ENCODE measurements at places on chromosomes 4 and X.

DNA sequence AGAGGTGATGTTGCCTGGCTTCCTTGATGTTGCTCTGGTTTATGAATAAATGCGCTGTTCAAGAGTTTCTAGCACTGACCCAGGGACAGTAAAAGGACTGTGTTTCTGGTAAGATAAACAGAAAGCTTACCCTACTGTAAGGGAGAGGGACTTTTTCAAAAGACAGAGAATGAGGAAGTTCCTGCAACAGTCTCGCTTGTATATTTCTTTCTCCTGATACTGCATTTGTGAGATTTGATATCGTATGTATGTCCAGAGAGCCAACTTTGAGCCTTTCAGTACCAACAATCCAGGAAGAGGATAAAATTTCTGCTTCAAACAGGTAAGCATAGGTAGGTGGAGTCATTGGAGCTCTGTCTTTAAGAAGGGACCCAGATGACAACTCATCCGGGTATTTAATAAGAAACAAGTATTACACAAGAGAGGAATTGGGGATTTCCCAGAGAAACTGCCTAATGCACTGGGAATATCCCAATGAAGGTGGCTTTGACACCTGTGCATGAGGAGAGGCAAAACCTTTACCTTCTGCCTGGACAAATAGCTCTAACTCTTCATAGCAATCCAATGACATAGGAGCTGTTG is 773 bp downstream of the DAPP1 start:
- DNase-seq: no peak

DNA sequence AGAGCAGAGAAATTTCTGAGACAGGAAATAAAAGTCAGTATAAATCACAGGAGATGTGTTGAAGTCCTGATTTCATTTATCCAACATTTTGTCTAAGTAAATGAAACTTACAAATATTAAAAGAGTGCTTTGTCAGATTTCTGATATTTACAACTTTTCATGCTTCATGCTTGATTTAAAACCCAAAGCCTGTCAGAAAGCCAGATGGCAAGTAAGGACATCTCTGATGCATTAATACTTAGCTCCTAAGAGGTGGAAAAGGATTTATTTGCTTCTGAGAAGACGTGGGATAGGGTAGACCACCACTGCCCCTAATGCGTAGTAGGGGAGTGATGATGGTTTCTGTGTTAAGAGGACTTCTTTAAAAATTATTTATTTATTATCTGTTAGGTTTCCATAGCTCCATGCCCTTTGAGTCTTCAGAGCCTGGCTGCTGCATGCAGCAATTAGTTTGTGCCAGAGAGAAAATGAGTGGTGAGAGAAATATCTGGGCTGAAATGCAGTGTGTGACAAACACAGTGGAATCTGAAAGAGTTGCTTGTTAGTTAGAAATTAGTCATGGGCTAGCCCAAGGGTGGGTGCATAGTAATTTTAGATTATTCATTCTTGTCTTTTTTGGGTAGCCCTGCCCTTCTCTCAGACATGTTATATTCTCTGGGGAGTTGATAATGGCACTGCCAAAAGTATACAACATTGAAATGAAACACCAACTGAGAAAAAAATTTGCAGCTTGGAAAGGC is 333.8 kb downstream of the C4orf33 start:
- DNase-seq: no peak

DNA sequence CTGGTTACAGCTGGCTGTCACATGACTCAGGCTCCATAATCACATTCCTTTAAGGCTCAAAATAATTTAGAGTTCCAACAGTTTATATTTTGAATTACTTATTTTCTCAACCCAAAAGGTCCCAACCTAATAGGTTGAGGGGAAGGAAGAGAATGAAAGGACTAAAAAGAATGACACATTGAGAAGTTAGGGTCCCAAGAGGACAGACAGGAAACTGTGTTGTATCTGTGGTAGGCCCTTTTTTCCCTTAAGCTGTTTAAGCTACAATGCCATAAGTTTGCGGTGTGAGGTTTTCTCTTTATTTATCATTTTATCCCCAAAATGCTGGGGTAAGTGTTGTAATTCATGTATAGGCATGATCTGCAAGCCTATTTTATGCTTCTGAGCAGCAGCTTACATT is 290.2 kb downstream of the ZNF674 start:
- no peak for DNase-seq

DNA sequence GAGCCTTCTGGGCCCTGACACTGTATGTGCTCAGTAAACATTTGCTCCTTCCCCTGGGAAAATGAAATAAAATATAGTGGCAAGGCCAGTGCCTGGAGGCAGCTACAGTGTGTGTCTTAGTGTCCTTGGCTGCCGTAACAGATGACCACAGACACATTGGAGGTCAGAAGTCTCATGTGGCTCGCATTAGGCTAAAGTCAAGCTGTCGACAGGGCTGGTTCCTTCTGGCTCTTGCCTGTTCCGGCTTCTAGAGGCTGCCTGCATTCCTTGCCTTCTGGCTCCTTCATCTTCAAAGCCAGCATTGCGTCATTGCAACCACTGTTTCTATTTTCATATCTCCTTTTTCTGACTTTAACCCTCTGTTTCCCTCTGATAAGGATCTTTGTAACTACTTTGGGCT is 83.6 kb upstream of the STX18 start:
- DNase-seq: no peak

DNA sequence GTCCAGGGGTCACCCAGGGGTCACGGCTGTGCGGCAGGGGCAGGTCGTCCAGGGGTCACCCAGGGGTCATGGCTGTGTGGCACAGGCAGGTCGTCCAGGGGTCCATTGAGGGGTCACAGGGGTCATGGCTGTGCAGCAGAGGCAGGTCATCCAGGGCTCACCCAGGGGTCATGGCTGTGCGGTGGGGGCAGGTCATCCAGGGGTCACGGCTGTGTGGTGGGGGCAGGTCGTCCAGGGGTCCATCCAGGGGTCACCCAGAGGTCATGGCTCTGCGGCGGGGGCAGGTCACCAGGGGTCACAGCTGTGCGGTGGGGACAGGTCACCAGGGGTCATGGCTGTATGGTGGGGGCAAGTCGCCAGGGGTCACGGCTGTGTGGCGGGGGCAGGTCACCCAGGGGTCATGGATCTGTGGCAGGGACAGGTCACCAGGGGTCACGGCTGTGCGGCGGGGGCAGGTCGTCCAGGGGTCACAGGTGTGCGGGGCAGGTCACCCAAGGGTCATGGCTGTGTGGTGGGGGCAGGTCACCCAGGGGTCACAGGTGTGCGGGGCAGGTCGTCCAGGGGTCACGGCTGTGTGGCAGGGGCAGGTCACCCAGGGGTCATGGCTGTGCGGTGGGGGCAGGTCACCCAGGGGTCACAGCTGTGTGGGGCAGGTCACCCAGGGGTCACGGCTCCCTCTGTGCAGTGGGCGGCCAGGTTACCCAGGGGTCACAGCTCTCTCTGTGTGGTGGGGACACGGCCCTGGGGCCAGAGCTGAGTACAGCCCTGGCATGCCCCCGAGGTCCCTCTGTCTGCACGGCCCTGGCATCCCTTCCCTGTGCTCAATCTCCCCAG is 16.0 kb downstream of the ATP5ME start:
- no peak for DNase-seq

- DNase-seq: no peak
Measured at GRCh38 chr4:2132438-2132837, 73.3 kb downstream of the NAT8L start.

DNA sequence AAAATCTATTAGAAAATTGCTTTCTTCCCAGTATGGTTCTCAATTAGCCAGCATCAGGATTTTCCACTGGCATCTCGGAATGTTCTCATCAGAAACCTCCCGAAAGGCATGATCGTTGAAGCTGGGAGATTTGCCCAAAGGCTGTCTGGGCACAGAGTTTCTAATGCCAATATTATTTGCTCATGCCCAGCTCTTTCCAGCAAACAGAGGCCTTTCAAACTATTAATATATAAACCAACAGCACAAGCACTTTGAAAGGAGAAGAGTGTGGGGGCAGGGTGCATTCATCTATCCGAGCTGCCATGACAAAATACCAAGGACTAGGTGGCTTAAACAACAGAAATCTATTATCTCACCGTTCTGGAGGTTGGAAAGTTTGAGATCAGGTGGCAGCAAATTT is 88.3 kb upstream of the MSX1 start:
- no peak for DNase-seq

GRCh38 chr4:7132249-7132648 is 60.1 kb upstream of the SORCS2 start:
- DNase-seq: no peak

- no peak for DNase-seq
Measured at GRCh38 chr4:15717086-15717485, 14.2 kb downstream of the BST1 start.

- DNase-seq: no peak
Measured at GRCh38 chr4:18318682-18319388, 297.3 kb upstream of the LCORL start.

GRCh38 chr4:156977435-156978160 is 6.0 kb upstream of the PDGFC start:
- DNase-seq: no peak

- no peak for DNase-seq
Measured at GRCh38 chrX:37434362-37434761, 85.2 kb downstream of the PRRG1 start.

GRCh38 chr4:71231129-71232055 is 107.4 kb upstream of the SLC4A4 start:
- no peak for DNase-seq

DNA sequence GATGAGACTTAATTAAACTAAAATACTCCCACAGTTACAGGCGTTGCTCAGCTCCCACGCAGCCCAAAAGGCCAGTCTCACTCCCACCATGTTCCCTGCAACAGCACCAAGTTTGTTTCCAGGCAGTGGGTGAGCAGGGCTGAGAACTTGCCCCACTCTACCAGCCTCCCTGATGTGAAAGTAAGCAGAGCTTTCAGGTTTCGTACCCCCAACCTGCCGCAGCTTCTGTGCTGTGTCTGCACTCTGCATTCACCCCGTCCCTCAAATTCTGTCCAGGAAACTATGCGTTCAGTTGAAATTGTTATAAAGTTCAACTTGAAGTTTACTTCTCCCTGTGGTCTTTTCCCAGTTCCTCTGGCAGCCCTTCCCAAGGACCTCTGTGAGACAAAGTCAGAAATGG is 17.2 kb downstream of the GLUD2 start:
- no peak for DNase-seq

- no peak for DNase-seq
Measured at GRCh38 chr4:141635736-141636081, 674 bp upstream of the IL15 start.

GRCh38 chr4:36244257-36245082 is at the start of gene ARAP2:
Gene ARAP2, minus strand, starts transcription at chr4:36244514. Its CDS starts 15,028 bp downstream, at chr4:36229486.
- peak; percentile 74 for DNase-seq

DNA sequence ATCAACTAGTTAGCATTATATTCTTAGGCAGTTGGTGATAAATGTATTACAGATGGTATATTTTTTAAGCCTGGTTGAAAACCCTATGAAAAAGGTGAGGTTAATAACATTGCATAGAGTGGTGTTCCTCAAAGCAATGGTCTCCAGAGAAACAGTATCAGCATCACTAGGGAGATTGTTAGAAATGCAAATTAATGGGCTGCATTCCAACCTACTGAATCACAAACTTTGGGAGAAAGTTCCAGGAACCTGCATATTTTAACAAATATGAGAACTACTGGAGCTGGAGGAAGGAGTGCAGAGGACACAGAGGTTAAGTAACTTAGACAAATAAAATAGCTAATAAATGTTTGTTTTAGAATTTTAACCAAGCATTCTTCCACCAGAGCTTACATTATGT is 166.9 kb upstream of the PCDH10 start:
- DNase-seq: no peak

GRCh38 chrX:53047228-53047627 is 1.4 kb upstream of the GPR173 start:
- DNase-seq: no peak

DNA sequence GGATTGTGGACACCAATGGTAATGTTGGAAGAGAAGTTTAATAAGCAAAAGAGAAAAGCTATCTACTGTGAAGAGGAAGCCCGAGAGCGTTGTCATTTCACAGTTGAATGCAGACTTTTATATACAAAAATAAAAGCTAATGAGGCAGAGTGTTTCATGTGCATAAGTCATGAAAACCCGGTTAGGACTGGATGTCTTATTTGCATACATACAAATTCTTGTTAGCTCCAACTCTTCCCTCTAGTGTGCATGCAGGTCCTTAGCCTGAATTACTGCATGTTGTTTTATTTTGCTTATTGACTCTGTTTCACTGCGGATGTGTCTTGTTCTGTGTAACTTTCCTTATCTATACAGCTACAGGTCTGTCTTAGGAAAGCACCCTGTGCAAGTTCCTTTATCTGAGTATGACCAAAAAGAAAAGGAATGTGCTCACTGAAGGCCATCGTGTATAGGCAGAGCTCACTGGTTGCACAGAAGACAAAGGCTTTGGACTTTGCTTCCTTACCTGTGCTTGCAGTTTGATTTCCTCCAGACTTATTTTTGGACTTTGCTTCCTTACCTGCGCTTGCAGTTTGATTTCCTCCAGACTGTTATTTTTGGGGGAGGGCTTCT is 25.1 kb upstream of the UGT2B11 start:
- no peak for DNase-seq

DNA sequence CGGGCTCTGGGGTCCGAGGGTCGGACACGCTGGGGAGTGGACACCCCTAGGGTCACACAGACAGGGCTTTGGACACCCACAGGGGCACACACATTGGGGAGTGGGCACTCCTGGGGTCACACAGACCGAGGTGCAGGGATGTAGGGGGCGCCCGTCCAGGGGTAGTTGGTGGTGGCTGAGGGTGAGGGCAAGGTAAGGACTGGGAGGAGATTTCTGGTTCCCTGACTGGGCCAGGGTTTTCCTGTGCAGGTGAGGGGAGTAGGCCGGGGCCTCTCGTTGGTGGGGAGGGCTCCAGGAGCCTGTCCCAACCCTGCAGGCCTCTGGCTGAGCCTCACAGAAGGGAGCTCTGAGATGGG is 21.9 kb upstream of the WDR45 start:
- no peak for DNase-seq

GRCh38 chrX:136814847-136815750 is 34.4 kb upstream of the ARHGEF6 start:
- no peak for DNase-seq

GRCh38 chr4:37991623-37992410 is 31.6 kb downstream of the PTTG2 start:
- no peak for DNase-seq

DNA sequence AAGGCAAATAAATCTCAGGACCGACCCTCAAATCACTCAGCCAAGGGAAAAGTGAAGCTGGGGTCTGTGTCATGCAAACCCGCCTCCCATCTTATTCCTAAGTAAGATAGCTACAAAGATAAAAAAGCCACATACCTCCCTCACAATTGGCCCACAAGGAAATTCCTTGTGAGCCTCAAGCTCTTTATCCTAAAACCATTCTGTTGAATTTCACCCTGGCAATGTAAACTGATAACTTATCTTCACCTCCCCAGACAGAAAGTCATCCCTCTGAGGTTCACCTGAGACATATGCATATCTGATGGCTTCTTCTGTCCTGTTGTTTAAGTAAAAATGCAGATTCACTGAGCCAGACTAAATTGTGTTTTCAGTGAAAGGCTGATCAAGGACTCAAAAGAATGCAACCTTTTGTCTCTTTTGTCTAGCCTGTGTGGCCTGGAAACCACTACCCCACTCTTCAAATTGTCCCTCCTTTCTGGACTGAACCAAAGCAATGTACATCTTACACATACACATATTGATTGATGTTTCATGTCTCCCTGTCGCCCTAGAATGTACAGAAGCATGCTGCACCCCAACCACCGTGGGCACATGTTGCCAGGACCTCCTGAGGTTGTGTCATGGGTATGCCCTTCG is 91.3 kb downstream of the MFAP3L start:
- no peak for DNase-seq
